Thyroid gland (tissue), 4 donors: ENCODE measurements at places on chromosomes 6 and 20. TPM values are rescaled to one million over a fixed set of nuclear protein-coding genes. Genes with fewer than 3 reads are reported as not detected.
A peak's percentile ranks its signal among the peaks of the same experiment; 100 is the strongest.

The SMIM28 gene
- not detected for total RNA-seq

DNA sequence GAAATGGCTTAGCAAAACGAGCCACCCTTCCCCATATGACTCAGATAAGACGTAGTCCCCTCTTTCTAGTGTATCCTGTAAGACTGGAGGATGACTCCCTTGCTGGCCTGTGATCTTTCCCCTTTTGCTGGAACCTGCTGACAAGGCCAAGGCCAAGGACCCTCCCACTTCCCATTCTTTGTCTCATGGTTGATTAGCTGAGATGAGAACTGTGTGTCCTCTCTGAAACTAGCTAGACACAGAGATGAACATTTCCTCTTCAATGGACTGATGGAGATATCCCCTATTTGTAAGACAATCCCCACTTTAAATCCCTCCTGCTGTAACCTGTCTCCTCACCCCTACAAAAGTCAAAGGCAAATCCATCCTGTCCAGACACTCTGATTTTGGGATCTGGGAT lies 33.4 kb upstream of the SCRT2 start:
- H3K27me3 ChIP-seq = no peaks in the 10 kb centered on the region
- H3K4me3 ChIP-seq = no peak overlapping the region
- no peak overlapping the region for H3K27ac ChIP-seq

- no peaks in the 10 kb centered on the region for H3K36me3 ChIP-seq
- H3K27ac ChIP-seq = no peak overlapping the region
- H3K27me3 ChIP-seq = peaks cover 48% of the 10 kb centered on the region
Observed at GRCh38 chr6:27669295-27669623, 196.4 kb upstream of the ZNF184 start.

The NR2E1 gene
- total RNA-seq = not detected

GRCh38 chr20:59933849-59934585 lies 580 bp upstream of the SYCP2 start:
- peak; percentile 75 for DNase-seq
- H3K36me3 ChIP-seq = no peaks in the 10 kb centered on the region
- H3K27me3 ChIP-seq = no peaks in the 10 kb centered on the region
- peaks cover 19% of the 10 kb centered on the region for H3K4me1 ChIP-seq
- H3K27ac ChIP-seq = peak overlapping the region; percentile 74

DNA sequence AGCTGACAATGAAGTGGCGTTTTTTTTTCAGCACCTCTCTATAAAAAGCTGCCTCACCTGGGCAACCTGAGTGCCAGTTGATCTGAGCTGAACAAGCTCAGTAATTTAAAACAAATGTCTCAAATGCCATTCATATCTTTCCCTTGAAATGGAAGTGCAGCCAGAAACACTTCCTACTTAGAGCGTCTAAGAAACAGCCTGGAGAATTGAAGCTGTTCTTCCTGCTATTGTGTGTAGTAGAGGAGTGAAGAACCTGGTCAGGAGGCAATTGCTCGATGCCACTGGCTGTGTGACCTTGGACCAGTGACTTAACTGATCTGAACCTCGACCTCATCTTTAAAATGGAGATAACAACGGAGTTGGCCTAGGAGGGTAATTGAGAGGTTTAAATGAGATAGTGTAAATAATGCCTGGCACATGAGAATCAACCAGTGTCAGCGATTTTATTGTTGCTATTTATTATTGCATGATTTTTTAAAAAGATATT lies 95.4 kb upstream of the FOXQ1 start:
- no peaks in the 10 kb centered on the region for H3K36me3 ChIP-seq
- H3K4me3 ChIP-seq = no peak overlapping the region
- peak; percentile 25 for DNase-seq
- no peaks in the 10 kb centered on the region for H3K27me3 ChIP-seq

The CRISP3 gene
- not detected for total RNA-seq

DNA sequence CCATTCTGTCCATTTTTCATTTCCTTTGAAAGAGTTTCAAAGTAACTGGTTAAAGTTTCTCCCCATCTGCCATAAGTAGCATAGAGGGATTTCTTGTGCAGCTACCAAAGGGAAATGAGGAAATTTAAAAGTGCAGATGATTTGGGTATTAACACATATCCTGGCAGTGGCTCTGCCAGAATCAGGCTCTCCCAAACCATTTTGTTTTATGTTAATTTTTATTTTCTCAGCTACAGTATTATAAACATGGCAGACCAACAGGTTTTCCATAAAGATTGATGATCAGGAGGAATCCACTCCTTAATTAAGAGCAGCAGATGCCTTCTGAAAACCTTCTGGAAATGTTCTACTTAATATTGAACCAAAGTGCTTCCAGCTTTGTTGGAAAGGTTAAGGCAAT lies 13.9 kb downstream of the PLCB4 start:
- no peaks in the 10 kb centered on the region for H3K27me3 ChIP-seq
- no peak for DNase-seq
- no peaks in the 10 kb centered on the region for H3K4me1 ChIP-seq
- H3K36me3 ChIP-seq = no peaks in the 10 kb centered on the region
- H3K27ac ChIP-seq = no peak overlapping the region
- H3K4me3 ChIP-seq = no peak overlapping the region

The SPATA25 gene
- total RNA-seq = 8.8 TPM

- H3K4me3 ChIP-seq = peak overlapping the region; percentile 86
- peak overlapping the region; percentile 99 for H3K27ac ChIP-seq
- peaks cover 47% of the 10 kb centered on the region for H3K4me1 ChIP-seq
Observed at GRCh38 chr6:134174672-134175531, 122.5 kb upstream of the SLC2A12 start.

DNA sequence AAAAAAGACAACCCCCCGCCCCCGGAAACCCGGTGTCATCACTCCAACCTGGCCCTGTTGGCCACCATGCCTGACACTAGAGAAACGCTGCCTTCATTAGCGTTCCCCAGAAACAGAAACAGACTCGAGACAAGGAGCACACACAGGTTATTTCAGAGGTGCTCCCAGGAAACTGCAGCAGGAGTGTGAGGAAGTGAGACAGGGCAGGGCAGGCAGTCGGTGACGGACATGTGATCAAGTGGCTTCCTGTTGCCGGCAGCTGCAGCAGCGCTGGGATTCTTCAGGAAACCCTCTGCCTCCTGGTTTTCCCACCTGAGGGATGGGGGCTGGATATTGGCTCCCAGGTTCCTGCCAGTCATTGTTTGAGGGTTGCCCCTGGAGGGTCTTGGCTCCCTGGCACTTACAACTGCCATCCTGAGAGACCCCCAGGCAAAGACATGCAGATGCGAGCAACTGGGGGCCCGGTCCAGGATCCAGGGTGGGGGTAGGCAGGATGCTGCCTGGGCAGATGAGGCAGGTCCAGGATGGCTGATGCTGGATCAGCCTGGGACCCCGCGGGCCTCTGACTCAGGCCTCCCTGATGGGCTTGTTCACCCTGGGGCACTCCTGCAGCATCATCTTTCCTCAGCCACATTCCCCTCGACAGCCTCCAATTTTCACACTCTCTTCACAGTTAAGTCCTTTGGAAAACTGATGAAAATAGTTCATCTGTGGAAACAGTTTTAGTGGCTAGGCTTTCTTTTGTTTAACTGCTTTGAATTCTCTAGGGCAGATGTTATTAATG lies 150.7 kb upstream of the SYNDIG1 start:
- H3K27ac ChIP-seq = no peak overlapping the region
- no peaks in the 10 kb centered on the region for H3K27me3 ChIP-seq
- no peaks in the 10 kb centered on the region for H3K4me1 ChIP-seq

GRCh38 chr6:25315194-25316177 lies 36.3 kb downstream of the CARMIL1 start:
- H3K27ac ChIP-seq = no peak overlapping the region
- H3K4me1 ChIP-seq = no peaks in the 10 kb centered on the region
- no peak overlapping the region for H3K4me3 ChIP-seq
- DNase-seq = no peak
- no peaks in the 10 kb centered on the region for H3K36me3 ChIP-seq
- H3K27me3 ChIP-seq = no peaks in the 10 kb centered on the region

The CRIP3 gene
- total RNA-seq = not detected

The DDX43 gene
- total RNA-seq = 6.0 TPM

DNA sequence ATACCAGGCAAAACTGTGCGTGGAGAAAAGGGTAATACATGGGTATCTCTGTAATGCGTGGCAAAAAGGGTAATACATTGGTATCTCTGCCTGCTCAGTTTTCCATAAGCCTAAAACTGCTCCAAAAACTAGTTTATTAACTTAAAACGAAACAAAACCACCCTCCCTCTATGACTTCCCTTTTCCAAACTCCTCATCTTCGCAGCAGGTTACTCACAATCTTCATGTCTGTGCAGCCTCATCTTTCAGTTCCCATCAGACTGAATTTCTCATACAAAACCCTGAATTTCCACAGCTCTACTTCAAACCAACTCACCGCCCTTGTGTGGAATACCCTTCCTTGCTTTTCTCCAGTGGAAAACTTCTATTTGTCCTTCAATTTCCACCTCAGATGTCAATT lies 199.4 kb downstream of the PHACTR1 start:
- H3K27me3 ChIP-seq = no peaks in the 10 kb centered on the region
- H3K4me1 ChIP-seq = no peaks in the 10 kb centered on the region
- H3K36me3 ChIP-seq = no peaks in the 10 kb centered on the region

DNA sequence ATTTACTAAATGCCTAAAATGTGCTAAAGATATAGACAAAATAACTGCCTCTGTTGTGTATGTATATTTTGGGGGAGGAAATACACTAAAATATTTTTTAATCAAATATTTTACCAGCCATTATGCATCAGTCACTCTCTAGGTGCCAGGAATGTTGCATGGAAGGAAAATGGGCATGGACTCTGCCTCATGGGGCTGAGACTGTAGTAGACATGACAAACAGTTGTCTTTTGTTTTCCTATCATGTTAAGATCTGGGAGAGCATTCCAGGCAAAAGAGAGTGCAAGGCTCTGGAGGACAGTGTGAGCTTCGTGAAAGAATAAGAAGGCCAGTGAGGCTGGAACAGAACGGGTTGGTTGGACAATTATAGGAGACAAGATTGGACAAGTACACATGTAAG lies 26.5 kb downstream of the HLA-DOB start:
- H3K4me1 ChIP-seq = no peaks in the 10 kb centered on the region
- DNase-seq = no peak
- H3K27ac ChIP-seq = no peak overlapping the region
- no peaks in the 10 kb centered on the region for H3K36me3 ChIP-seq
- no peak overlapping the region for H3K4me3 ChIP-seq
- H3K27me3 ChIP-seq = no peaks in the 10 kb centered on the region

GRCh38 chr6:95805699-95806098 lies 210.1 kb upstream of the FUT9 start:
- H3K27me3 ChIP-seq = no peaks in the 10 kb centered on the region
- H3K27ac ChIP-seq = no peak overlapping the region
- H3K36me3 ChIP-seq = no peaks in the 10 kb centered on the region

The NFS1 gene
- 21.1 TPM for total RNA-seq

DNA sequence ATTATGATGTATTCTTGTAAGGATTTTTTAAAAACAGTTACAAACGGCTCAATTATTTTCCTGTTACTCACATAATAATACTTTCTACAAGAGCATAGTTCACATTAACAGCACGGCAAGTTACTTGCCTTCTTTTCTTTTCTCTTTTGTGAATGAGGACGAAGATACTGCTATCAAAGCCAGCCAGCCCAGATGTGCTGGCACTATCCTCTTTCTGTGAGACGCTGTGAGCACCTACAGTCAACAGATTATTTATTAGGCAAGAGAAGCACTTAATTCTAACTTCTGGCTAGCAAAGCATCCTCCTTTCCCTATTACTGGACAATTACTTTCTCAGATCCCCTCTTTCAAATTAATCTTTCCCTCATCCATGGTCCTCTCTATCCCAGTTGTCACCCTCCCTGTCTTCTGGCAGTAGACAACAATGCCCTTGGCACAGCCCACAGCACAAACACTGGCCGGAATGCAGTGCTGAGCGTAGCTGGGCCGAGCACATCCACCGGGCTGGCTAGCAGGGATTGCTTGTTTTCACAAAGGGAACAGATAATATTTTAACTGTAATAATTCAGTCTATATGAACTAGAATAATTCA lies 262.1 kb downstream of the FOXC1 start:
- no peaks in the 10 kb centered on the region for H3K36me3 ChIP-seq
- no peak overlapping the region for H3K4me3 ChIP-seq
- H3K27me3 ChIP-seq = no peaks in the 10 kb centered on the region
- DNase-seq = no peak
- no peak overlapping the region for H3K27ac ChIP-seq

The OLIG3 gene
- not detected for total RNA-seq

The ZC3H12D gene
- 0.81 TPM for total RNA-seq

- H3K4me3 ChIP-seq = no peak overlapping the region
- no peaks in the 10 kb centered on the region for H3K36me3 ChIP-seq
Observed at GRCh38 chr20:31674895-31675827, 37.4 kb downstream of the COX4I2 start.

DNA sequence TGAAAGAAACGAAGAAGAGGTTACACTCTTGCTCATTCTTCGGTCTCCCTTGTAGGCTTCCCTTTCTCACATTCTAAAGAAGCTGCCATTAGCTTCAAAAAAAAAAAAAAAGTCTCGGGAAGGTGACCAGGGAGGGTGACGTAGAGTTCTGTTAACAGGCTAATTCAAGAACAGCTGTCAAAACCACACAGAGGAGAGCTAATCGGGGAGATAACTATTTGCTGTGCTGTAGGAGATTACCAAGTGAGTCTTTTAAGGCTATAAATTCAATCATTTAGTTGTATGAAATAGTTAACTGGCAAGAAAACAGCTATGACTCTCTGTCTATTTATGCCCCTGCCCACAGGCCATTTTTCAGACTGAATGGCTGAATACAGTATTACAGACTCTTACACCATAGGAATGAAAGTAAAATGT lies 256.8 kb downstream of the SYNE1 start:
- H3K4me3 ChIP-seq = peak overlapping the region; percentile 34
- peak overlapping the region; percentile 96 for H3K27ac ChIP-seq
- peaks cover 22% of the 10 kb centered on the region for H3K4me1 ChIP-seq
- H3K27me3 ChIP-seq = no peaks in the 10 kb centered on the region

GRCh38 chr6:106609699-106610098 lies 19.6 kb downstream of the RTN4IP1 start:
- DNase-seq = peak; percentile 57
- no peak overlapping the region for H3K27ac ChIP-seq
- H3K4me3 ChIP-seq = no peak overlapping the region

GRCh38 chr6:219641-220198 lies 72.6 kb upstream of the DUSP22 start:
- DNase-seq = no peak
- H3K36me3 ChIP-seq = no peaks in the 10 kb centered on the region
- no peak overlapping the region for H3K4me3 ChIP-seq

The SFTA2 gene
- total RNA-seq = not detected

GRCh38 chr20:63624486-63624885 lies 2.4 kb downstream of the GMEB2 start:
- no peak overlapping the region for H3K27ac ChIP-seq
- no peaks in the 10 kb centered on the region for H3K36me3 ChIP-seq
- peaks cover 42% of the 10 kb centered on the region for H3K4me1 ChIP-seq
- H3K4me3 ChIP-seq = no peak overlapping the region
- no peaks in the 10 kb centered on the region for H3K27me3 ChIP-seq
